Activated B cell treated with CpG ODN at 0.5 μM for 24 hours (primary cell): ENCODE measurements at places on chromosomes 11 and 22. TPM values are rescaled to one million over a fixed set of nuclear protein-coding genes. Genes with fewer than 3 reads are reported as not detected.
A peak's percentile ranks its signal among the peaks of the same experiment; 100 is the strongest.

OR52K1 gene
- total RNA-seq: not detected in 2 replicates

OR5B21 gene
- 0.60 and 0.71 TPM in 2 replicates for total RNA-seq

MS4A2 gene
- total RNA-seq: not detected in 2 replicates

CDON gene
- 0.24 and 0.27 TPM in 2 replicates for total RNA-seq

TRIM6 gene
- 0.22 and 0.44 TPM in 2 replicates for total RNA-seq

TXN2 gene
- 59.1 and 71.7 TPM in 2 replicates for total RNA-seq

MFRP gene
- total RNA-seq: not detected in 2 replicates

DRD4 gene
- total RNA-seq: 0.42 and 0.49 TPM in 2 replicates

BTBD18 gene
- not detected in 2 replicates for total RNA-seq

- no peaks in the 10 kb centered on the region for H3K4me1 ChIP-seq
- H3K36me3 ChIP-seq: no peaks in the 10 kb centered on the region
- peaks cover 13% of the 10 kb centered on the region for H3K27me3 ChIP-seq
- H3K27ac ChIP-seq: no peak overlapping the region
- no peak for DNase-seq
- H3K4me3 ChIP-seq: no peak overlapping the region
These were observed 12.3 kb upstream of the LINC01488 start for GRCh38 chr11:69468911-69469885.

GRCh38 chr11:119417726-119418540 lies 5.0 kb downstream of the THY1 start:
- no peak overlapping the region for H3K4me3 ChIP-seq
- H3K27ac ChIP-seq: no peak overlapping the region
- no peak for DNase-seq
- peaks cover 13% of the 10 kb centered on the region for H3K4me1 ChIP-seq
- H3K27me3 ChIP-seq: peaks cover 54% of the 10 kb centered on the region
- H3K36me3 ChIP-seq: no peaks in the 10 kb centered on the region

GRCh38 chr22:50250555-50251476 lies at the start of gene HDAC10:
TSS of gene HDAC10 (minus strand) at chr22:50251265. CDS start at chr22:50251032, 233 bp downstream.
- H3K36me3 ChIP-seq: peaks cover 16% of the 10 kb centered on the region
- H3K4me1 ChIP-seq: peaks cover 25% of the 10 kb centered on the region
- peak within 1 kb of the TSS; percentile 4 for H3K27ac ChIP-seq
- no peaks in the 10 kb centered on the region for H3K27me3 ChIP-seq

GRCh38 chr11:62242021-62242420 lies at the start of gene SCGB1D2:
TSS of gene SCGB1D2 (plus strand) at chr11:62242239. CDS start at chr11:62242308, 69 bp downstream.
- no peaks in the 10 kb centered on the region for H3K36me3 ChIP-seq
- no peak within 1 kb of the TSS for H3K4me3 ChIP-seq
- H3K27me3 ChIP-seq: peaks cover 29% of the 10 kb centered on the region
- no peak within 1 kb of the TSS for H3K27ac ChIP-seq
- no peak for DNase-seq
- H3K4me1 ChIP-seq: no peaks in the 10 kb centered on the region

DNA sequence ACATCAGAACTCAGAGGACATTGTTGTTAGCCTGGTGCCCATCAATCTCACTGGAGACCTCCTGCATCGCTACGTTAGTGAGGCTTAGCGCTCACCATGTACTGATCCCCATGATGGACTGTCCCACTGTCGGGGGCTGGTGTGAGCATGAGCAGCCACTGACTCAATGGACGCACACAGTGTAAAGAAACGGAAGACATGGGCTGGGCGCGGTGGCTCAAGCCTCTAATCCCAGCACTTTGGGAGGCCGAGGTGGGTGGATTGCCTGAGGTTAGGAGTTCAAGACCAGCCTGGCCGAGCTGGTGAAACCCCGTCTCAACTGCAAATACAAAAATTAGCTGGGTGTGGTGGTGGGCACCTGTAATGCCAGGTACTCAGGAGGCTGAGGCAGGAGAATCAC lies 112.9 kb downstream of the CRYBB2 start:
- H3K27ac ChIP-seq: no peak overlapping the region
- H3K27me3 ChIP-seq: no peaks in the 10 kb centered on the region
- DNase-seq: no peak

DNA sequence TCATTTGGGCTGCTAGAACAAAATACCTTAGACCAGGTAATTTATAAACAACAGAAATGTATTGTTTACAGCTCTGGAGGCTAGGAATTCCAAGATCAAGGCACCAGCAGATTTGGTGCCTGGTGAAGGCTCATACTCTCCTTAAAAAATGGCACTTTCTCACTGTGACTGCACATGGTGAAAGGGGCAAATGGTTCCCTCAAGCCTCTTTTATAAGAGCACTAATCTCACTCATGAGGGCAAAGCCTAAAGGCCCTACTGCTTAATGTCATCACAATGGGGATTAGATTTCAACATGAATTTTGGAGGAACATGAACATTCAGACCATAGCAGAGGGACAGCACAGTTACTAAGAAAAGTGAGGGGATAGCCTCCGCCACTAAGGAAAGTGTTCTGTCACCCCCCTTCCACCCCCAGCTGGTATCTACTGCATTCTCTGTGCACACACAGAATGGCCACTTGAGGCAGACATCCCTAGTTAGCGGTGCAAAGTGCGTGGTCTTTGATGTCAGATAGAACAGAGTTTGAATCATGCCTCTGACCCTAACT lies 47.2 kb upstream of the CEP295 start:
- no peak for DNase-seq
- no peak overlapping the region for H3K27ac ChIP-seq
- no peaks in the 10 kb centered on the region for H3K4me1 ChIP-seq
- H3K4me3 ChIP-seq: no peak overlapping the region
- peaks cover 4% of the 10 kb centered on the region for H3K27me3 ChIP-seq

GRCh38 chr22:19120829-19121630 lies 1.2 kb downstream of the DGCR2 start:
- no peak for DNase-seq
- H3K4me1 ChIP-seq: peaks cover 63% of the 10 kb centered on the region
- H3K27ac ChIP-seq: peak overlapping the region; percentile 74
- H3K36me3 ChIP-seq: peaks cover 16% of the 10 kb centered on the region
- H3K4me3 ChIP-seq: peak overlapping the region; percentile 89

GRCh38 chr11:96205460-96205809 lies 137.6 kb downstream of the MAML2 start:
- peaks cover 3% of the 10 kb centered on the region for H3K36me3 ChIP-seq
- no peaks in the 10 kb centered on the region for H3K27me3 ChIP-seq
- DNase-seq: no peak
- H3K4me3 ChIP-seq: no peak overlapping the region
- H3K27ac ChIP-seq: no peak overlapping the region
- peaks cover 61% of the 10 kb centered on the region for H3K4me1 ChIP-seq

DNA sequence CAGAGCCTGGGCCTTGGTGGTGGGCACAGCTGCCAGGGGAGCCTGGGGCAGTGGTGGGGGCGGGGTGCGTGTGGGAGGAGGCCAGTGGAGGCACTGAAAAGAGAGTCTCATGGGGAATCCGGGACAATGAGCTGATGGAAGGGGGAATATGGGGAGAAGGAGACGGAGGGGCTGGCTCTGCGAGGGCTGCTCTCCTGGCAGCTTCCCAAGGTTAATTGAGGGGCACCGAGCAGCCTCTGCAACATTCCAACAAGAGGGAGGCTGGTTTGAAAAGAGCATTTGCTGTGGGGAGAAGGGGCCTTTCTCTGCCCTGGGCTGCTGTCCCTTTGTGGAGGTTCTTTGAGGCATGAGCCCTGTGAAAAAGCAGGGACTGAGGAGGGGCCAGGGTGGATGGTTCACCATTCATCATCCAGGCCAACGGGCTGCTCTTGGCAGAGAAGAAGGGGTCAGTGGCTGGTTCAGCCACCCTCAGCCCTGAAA lies 9.4 kb upstream of the IGSF9B start:
- H3K4me3 ChIP-seq: no peak overlapping the region
- no peaks in the 10 kb centered on the region for H3K4me1 ChIP-seq
- H3K36me3 ChIP-seq: no peaks in the 10 kb centered on the region
- H3K27ac ChIP-seq: no peak overlapping the region
- H3K27me3 ChIP-seq: peaks cover 43% of the 10 kb centered on the region
- no peak for DNase-seq

- no peak overlapping the region for H3K4me3 ChIP-seq
- peaks cover 4% of the 10 kb centered on the region for H3K4me1 ChIP-seq
- H3K36me3 ChIP-seq: no peaks in the 10 kb centered on the region
- no peaks in the 10 kb centered on the region for H3K27me3 ChIP-seq
- no peak overlapping the region for H3K27ac ChIP-seq
These were observed 42.9 kb upstream of the ARHGAP32 start for GRCh38 chr11:129234978-129235377.

DNA sequence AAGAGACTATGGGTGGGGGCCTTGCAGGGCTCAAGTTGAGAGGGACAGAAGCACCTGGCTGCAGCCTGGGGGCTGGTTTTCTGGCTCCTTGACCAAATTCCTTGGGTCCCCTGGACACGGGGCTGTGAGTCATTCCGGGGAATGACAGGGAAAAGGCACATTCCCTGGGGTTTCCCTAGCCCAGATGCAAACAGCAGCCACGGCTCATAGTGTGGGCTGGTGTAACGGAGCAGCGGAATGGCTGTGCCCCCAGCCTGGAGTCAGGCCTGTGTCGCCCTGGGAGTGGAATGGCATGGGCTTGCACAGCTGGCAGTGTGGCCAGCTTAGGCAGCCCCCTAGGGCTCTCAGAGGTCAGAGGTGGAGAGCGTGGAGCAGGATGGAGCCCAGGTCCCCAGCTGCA lies 77.6 kb upstream of the KCNQ1OT1 start:
- H3K27me3 ChIP-seq: no peaks in the 10 kb centered on the region
- no peak overlapping the region for H3K27ac ChIP-seq
- no peak overlapping the region for H3K4me3 ChIP-seq
- H3K4me1 ChIP-seq: no peaks in the 10 kb centered on the region
- DNase-seq: no peak

DNA sequence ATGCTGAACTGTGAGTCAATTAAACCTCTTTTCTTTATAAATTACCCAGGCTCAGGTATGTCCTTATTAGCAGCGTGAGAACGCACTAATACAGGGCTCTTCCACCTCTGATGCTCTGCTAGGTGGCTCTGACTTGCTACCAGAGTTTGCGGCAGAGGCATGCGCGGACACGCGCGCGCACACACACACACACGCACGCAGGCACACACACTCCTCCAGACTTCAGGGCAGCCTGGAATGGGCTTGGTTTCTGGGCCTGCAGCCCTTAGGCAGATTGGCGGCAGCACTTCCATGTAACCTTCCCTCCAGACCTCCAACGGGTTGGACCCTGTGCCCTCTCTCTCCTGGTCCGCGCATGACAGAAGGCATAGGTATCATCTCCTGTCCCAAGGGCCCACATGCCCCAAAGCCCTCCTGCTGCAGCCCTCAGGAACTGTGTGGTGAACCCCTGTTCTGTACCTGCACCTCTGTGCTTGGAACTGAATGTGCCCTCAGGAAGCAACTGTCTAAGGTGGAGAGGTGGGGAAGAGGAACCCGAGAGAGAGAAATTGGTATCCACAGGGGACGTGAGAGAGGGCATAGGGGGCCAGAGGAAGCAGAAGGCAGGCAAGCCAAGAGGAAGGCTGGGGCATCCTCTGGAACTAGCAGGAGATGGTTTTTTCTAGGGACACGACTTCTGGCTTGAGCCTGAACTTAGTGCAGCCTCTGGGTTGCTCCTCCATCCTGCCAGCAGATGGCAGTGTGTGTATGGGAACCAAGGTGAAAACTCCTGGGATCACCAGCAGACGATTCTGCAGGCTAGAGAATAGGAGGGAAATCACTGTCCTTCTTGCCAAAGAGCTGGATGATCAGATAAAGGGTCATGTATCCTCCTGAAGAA lies 23.4 kb upstream of the RIC3 start:
- H3K4me3 ChIP-seq: no peak overlapping the region
- DNase-seq: peak; percentile 37
- H3K27ac ChIP-seq: no peak overlapping the region
- peaks cover 8% of the 10 kb centered on the region for H3K4me1 ChIP-seq

DNA sequence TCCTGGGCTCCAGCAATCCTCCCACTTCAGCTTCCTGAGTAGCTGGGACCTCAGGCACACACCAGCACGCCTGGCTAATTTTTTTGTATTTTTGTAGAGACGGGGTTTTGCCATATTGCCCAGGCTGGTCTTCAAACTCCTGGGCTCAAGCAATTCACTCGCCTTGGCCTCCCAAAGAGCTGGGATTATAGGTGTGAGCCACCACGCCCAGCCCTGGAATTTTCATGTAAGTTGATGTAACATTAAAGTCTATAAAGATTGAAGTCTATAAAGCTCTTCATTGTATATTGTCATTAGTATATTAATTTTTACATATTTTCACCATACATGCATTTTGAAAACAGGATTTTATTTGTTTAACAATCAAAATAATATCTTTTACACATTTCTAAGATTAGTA lies 12.5 kb upstream of the DDX17 start:
- H3K36me3 ChIP-seq: no peaks in the 10 kb centered on the region
- no peaks in the 10 kb centered on the region for H3K4me1 ChIP-seq
- H3K27me3 ChIP-seq: no peaks in the 10 kb centered on the region
- no peak overlapping the region for H3K4me3 ChIP-seq
- no peak for DNase-seq

- H3K36me3 ChIP-seq: peaks cover 6% of the 10 kb centered on the region
- DNase-seq: no peak
- H3K4me3 ChIP-seq: peak overlapping the region; percentile 35
- no peak overlapping the region for H3K27ac ChIP-seq
- H3K4me1 ChIP-seq: peaks cover 30% of the 10 kb centered on the region
- H3K27me3 ChIP-seq: no peaks in the 10 kb centered on the region
These were observed 2.1 kb upstream of the SLC35F2 start for GRCh38 chr11:107860688-107861087.

- no peaks in the 10 kb centered on the region for H3K27me3 ChIP-seq
- H3K4me3 ChIP-seq: no peak overlapping the region
- no peak overlapping the region for H3K27ac ChIP-seq
These were observed 1106.8 kb upstream of the RAG2 start for GRCh38 chr11:37704791-37705190.

DNA sequence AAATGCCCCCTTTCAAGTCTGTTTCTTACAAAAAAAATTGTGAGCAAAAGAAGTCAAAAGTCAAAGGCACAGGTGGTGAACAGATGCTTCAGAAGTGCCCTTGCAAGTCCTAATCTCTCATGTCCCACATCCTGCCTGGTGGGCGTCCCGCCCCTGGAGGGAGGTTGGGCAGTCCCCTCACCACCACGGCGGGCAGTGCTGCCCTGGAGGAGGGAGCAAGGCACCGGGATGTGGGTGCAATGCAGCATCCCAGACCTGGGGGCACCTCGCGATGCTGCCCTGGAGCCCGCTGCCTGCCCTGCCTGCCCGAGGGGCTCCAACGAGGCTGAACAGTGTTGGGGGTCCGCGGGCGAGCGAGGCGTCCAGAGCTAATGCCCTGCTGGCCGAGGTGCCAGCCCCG lies 15.9 kb downstream of the MRGPRG start:
- H3K4me3 ChIP-seq: no peak overlapping the region
- no peaks in the 10 kb centered on the region for H3K4me1 ChIP-seq
- H3K27ac ChIP-seq: no peak overlapping the region
- H3K27me3 ChIP-seq: peaks cover 4% of the 10 kb centered on the region

DNA sequence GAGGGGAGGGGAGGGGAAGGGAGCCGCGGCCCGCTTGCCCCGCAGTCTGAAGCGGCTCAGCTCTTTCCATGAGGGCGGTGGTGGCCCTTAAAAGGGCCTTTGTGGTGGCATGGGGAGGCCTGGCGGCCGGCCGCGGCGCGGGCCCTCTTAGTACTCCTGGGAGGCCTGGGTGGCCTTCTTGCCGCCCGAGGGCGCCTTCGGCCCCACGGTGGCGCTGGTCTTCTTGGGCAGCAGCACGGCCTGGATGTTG lies 6.9 kb downstream of the DPAGT1 start:
- no peaks in the 10 kb centered on the region for H3K27me3 ChIP-seq
- DNase-seq: no peak
- H3K4me3 ChIP-seq: peak overlapping the region; percentile 92
- H3K4me1 ChIP-seq: peaks cover 50% of the 10 kb centered on the region
- H3K27ac ChIP-seq: peak overlapping the region; percentile 89
- H3K36me3 ChIP-seq: peaks cover 55% of the 10 kb centered on the region
